ENCODE measurements at places on chromosomes 12 and 14.

- no peak for DNase-seq
Measured at GRCh38 chr12:75947156-75947723, 84.3 kb downstream of the PHLDA1 start.

- no peak for DNase-seq
Measured at GRCh38 chr12:53720946-53721345, 6.3 kb downstream of the CALCOCO1 start.

GRCh38 chr14:88856786-88857366 is 32.4 kb downstream of the TTC8 start:
- DNase-seq, result no peak

- DNase-seq, result no peak
Measured at GRCh38 chr12:27343255-27344000, 10.8 kb downstream of the BMAL2 start.

DNA sequence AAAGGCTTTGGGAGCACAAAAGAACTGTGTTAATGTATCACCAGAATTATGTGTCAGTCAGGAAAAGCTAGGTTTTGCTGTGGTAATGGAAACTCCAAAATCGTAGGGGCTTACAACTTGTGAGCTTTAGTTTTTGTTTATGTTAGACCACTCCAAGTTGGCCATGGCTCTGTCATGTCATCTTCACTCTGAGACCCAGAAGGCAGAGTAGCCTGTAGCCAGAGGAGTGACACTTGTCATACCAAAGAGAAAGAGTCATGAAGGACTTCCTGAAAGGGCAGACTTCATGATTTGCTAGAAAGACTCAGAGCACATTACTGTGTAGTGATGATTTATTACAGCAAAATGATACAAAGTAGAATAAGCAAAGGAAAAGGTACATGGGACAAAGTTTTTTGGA is 133.6 kb upstream of the SSTR1 start:
- no peak for DNase-seq

- no peak for DNase-seq
Measured at GRCh38 chr12:6535960-6536847, 1.9 kb downstream of the GAPDH start.

All from CD4-positive, alpha-beta T cell treated with Interleukin-12 subunit alpha and Interleukin-12 subunit beta, for 1 hour (primary cell).